Naive thymus-derived CD8-positive, alpha-beta T cell (primary cell): ENCODE measurements at places on chromosomes 6 and 20.

GRCh38 chr20:46803123-46804020, 91.3 kb upstream of the EYA2 start:
- no peak for DNase-seq

DNA sequence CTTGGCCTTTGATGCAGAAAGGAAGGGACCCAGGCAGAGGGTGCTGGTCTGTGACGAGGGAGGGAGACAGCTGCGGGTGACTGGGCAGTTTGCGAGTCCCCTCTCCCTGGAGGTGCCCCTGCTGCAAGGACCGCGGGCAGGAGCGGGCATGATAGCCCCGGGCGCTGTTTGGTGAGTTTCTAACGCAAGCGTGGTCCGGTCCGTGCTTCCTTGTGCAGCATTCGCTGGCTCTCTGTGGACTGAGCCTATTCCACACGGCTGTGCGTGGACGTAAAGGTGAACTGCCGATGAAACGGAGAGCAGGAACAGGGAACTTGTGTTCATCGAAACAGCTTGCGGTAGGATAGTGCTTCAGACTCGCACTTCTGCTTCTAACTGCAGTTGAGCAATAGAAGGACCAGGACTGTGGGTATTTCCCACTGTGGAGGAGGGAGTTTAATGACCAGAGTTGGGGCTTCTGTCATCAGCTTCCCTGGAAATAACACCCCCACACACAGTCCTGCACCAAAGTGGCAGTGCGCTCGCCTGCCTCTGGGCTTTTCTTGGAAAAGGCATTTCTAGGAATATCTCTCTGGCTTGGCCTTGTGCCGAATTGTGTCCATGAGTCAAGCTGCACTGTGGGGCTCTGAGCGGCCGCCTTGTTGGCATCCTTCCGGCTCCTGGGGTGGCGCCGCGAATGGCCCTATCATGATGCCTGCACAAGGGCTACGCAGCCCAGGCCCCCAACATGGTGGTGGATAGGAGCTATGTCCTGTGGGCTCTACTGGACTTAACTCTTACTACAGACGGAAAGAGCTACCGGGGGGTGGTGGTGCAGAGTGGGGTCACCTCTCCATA, 48.9 kb downstream of the DUSP22 start:
- DNase-seq, result no peak

GRCh38 chr20:42864116-42864515, 325.6 kb downstream of the PTPRT start:
- DNase-seq, result no peak

DNA sequence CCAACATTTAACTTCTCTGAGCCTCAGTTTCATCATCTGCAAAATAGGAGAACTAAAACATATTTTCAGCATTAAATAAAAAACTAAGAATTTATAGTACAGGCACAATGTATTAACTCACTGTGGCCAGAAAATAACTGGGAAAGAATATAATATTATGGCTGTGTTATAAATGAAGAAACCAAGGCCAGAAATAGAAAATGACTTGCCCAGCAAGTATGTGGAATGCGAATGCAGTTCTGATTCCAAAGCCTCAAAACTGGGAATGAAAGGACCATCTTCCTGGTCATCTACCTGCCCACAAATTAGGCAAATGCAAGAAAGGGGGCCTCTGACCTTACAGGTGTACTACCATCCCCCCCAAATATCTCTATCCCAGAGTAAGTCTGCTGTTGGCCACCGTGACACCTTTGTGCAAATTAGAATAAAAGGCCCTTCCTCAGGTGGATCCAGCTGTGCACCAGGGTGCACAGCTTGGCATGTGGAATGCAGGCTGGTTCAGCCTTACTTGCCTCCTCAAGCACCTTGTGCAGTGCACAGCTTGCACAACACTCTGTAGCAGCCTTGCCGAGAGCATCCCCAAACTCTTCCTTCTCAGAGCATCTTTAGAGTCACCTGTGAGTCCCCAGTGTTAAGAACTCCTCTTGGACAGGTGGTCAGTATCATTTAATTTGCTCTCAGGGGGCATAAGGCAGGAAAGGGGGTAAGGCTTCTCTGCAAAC, 4.4 kb downstream of the SLC13A3 start:
- no peak for DNase-seq

DNA sequence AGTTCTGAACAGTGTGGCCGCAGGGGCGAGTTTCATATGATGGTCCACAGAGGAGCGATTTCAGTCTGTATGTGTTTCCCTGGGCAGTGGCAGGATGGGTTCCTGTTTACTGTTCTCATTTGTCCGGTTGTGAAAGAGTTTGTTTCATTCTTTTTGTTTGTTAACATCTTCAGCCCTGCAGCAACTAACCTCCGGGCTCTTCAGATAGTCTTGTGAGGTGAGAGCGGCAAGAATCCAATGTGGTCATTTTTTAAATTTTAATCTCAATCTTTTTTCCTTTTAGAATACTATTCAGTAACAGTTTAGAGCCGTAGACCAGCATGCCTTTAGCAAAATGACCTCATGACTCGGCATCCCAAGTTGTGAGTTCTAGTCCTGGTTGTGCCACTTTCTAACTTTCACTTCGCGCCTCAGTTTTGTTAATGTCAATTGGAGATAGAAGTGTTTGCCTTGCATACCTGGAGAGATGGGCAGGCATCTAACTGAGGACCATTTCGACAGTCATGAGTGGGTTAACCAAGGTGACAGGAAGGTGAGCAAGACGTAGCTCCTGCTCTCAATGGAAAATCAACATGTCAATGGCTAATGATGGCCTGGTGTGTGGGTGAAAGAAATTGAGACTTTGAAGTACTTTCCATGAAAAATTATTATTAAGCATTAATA, 38.5 kb upstream of the PXDC1 start:
- DNase-seq, result no peak

GRCh38 chr20:15163632-15164031, 826.2 kb upstream of the FLRT3 start:
- DNase-seq, result no peak
